ENCODE measurements at places on chromosomes 12 and 14. TPM values are rescaled to one million over a fixed set of nuclear protein-coding genes. Genes with fewer than 3 reads are reported as not detected.

IAPP gene
- total RNA-seq = 111 TPM

GRCh38 chr14:72532686-72533454, 361.0 kb downstream of the DPF3 start:
- no peak overlapping the region for H3K27ac ChIP-seq
- H3K27me3 ChIP-seq = no peaks in the 10 kb centered on the region
- no peak for DNase-seq
- H3K36me3 ChIP-seq = no peaks in the 10 kb centered on the region
- H3K4me1 ChIP-seq = no peaks in the 10 kb centered on the region

TGFB3 gene
- 23.6 TPM for total RNA-seq

BHLHE41 gene
- total RNA-seq = 4.6 TPM

GPRC5D gene
- total RNA-seq = not detected

- H3K36me3 ChIP-seq = no peaks in the 10 kb centered on the region
- H3K27ac ChIP-seq = no peak overlapping the region
- H3K4me3 ChIP-seq = no peak overlapping the region
- DNase-seq = no peak
Observed at GRCh38 chr12:109329686-109330085, 18.0 kb upstream of the MYO1H start.

ADCY6 gene
- total RNA-seq = 38.6 TPM

GRCh38 chr14:105386581-105387529, 11.5 kb upstream of the TEX22 start:
- peaks cover 16% of the 10 kb centered on the region for H3K4me1 ChIP-seq
- no peaks in the 10 kb centered on the region for H3K27me3 ChIP-seq
- no peak for DNase-seq
- no peak overlapping the region for H3K4me3 ChIP-seq
- H3K36me3 ChIP-seq = no peaks in the 10 kb centered on the region
